ENCODE measurements at places on chromosomes 6 and 20. TPM values are rescaled to one million over a fixed set of nuclear protein-coding genes. Genes with fewer than 3 reads are reported as not detected.

The SRSF12 gene
- 0.09 TPM for total RNA-seq

The ELOVL4 gene
- 0.34 TPM for total RNA-seq

The MAFB gene
- 295 TPM for total RNA-seq

The PSMB8 gene
- total RNA-seq, result 109 TPM

The TRMT11 gene
- 25.3 TPM for total RNA-seq

The BPHL gene
- 6.6 TPM for total RNA-seq

The AVP gene
- not detected for total RNA-seq

The MYLK4 gene
- 0.76 TPM for total RNA-seq

The SLPI gene
- total RNA-seq, result 2.9 TPM

The NT5E gene
- total RNA-seq, result 19.1 TPM

The CAGE1 gene
- not detected for total RNA-seq

The NFKBIL1 gene
- total RNA-seq, result 18.0 TPM

The TUBB2A gene
- 6.7 TPM for total RNA-seq

The IL20RA gene
- total RNA-seq, result not detected

The CDSN gene
- not detected for total RNA-seq

The FAM83C gene
- not detected for total RNA-seq

The IP6K3 gene
- total RNA-seq, result 3.8 TPM

The MACROD2 gene
- total RNA-seq, result 2.8 TPM

The NOP56 gene
- total RNA-seq, result 131 TPM

The SEL1L2 gene
- not detected for total RNA-seq

The LY86 gene
- total RNA-seq, result 62.0 TPM

The RCAN2 gene
- 12.5 TPM for total RNA-seq

The CDKN1A gene
- 38.1 TPM for total RNA-seq

The SLC22A2 gene
- total RNA-seq, result not detected

The HMGCLL1 gene
- not detected for total RNA-seq

The MOG gene
- not detected for total RNA-seq

The NNAT gene
- not detected for total RNA-seq

The PPP1R3G gene
- 10.1 TPM for total RNA-seq

The SAYSD1 gene
- total RNA-seq, result 13.9 TPM

The PROKR2 gene
- total RNA-seq, result not detected

The ERVFRD-1 gene
- not detected for total RNA-seq

The USP49 gene
- 3.7 TPM for total RNA-seq

The SLC22A3 gene
- 0.80 TPM for total RNA-seq

The BFSP1 gene
- 0.79 TPM for total RNA-seq

The NCOA3 gene
- 93.7 TPM for total RNA-seq

The PSORS1C1 gene
- not detected for total RNA-seq

The BMP6 gene
- total RNA-seq, result 5.9 TPM

The TPD52L1 gene
- total RNA-seq, result 4.7 TPM

The SYCP2L gene
- total RNA-seq, result not detected

The MAP3K4 gene
- total RNA-seq, result 39.2 TPM

The ELOVL2 gene
- not detected for total RNA-seq

The SMIM8 gene
- 13.8 TPM for total RNA-seq
